ENCODE measurements at places on chromosomes 11 and 22.

- no peak for DNase-seq
Measured at GRCh38 chr11:79438631-79439409, 2.0 kb downstream of the TENM4 start.

GRCh38 chr22:48895336-48895735 lies 932.3 kb downstream of the BRD1 start:
- DNase-seq = no peak

DNA sequence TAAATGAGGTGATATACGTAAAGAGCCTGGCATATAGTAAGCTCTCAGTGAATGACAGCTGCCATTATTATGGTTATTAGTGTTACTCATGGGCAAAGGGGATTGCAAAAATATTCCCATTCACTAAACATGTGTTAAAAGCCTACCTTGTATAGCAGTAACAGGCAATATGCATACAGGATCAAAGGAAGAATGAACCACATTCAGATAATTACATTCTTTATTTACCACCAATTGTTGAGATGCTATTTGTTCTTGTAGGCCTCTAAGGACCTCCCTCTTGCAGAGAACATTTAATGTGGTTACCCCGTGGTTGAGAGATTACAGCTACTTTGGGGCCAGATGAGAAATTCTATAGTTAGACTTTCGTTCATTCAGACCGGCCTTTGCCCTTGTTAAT lies 82.7 kb upstream of the DRD2 start:
- no peak for DNase-seq

GRCh38 chr11:103716363-103716762 lies 320.1 kb upstream of the DDI1 start:
- DNase-seq = no peak

DNA sequence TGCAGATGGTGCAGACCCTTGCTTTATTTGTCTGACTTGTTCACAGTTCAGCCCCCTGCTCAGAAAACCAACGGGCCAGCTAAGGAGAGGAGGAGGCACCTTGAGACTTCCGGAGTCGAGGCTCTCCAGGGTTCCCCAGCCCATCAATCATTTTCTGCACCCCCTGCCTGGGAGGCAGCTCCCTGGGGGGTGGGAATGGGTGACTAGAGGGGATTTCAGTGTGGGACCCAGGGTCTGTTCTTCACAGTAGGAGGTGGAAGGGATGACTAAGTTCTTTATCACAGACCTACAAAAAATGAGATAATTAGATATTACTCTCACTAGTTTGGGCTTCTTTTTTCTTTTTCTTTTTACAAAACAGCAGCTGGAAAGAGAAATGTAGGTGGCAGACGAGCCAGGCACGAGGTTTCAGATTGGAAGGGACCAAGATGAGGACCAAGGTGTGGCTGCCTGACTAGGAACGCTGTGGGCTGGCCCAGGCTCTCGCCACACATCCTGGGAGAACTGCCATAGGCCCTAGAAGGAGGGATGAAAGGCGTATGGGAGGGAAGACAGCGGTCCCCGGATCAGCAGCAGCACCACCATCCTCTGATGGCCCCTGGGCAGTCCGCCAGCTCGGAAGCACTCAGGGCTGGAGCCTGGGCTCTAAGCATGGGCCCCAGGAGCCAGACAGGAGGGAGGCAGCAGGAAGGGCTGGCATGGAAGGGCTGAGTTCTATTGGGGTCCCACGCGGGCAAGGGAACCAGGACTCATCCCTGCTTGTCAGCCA lies 14.2 kb downstream of the TXN2 start:
- peak; percentile 54 for DNase-seq

- no peak for DNase-seq
Measured at GRCh38 chr11:120180551-120181232, 30.1 kb upstream of the OAF start.

DNA sequence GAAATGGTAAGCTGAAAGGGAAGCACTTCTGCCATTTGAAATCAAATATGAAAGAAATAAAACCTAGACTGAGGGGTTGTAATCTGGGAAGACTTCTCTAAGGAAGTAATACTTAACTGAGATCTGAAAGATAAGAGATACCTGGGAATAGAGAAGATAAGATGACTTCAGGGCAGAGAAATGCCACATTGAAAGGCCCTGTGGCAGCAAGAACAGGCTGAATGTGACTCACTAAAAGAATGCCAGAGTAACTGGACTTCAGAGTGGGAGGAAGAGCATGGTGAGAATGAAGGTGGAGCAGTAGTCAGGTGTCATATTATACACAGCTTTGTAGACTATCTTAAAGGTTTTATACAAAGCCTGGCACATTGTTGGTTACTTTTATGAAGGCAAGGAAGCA lies 17.6 kb downstream of the CALCA start:
- no peak for DNase-seq

- no peak for DNase-seq
Measured at GRCh38 chr11:79852176-79852575, 411.3 kb upstream of the TENM4 start.

DNA sequence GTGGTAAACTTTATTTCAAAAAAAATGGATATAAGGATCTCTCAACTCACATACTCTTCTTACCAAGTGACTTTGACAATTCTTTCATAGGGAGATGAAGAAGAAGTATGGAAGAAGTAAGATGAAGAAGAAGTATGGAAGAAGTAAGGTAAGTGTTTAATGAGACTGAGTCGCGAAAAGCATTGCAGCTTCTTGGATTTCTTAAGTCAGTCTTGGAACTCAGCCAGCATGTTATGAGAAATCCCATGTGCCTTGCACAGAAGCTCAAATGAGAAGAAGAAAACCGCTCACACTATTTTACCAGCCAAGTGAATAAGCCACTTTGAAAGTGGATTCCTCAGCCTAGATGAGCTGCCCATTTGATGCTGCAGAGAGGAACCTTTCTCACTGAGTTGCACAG lies 332.0 kb upstream of the CCDC179 start:
- DNase-seq = no peak

DNA sequence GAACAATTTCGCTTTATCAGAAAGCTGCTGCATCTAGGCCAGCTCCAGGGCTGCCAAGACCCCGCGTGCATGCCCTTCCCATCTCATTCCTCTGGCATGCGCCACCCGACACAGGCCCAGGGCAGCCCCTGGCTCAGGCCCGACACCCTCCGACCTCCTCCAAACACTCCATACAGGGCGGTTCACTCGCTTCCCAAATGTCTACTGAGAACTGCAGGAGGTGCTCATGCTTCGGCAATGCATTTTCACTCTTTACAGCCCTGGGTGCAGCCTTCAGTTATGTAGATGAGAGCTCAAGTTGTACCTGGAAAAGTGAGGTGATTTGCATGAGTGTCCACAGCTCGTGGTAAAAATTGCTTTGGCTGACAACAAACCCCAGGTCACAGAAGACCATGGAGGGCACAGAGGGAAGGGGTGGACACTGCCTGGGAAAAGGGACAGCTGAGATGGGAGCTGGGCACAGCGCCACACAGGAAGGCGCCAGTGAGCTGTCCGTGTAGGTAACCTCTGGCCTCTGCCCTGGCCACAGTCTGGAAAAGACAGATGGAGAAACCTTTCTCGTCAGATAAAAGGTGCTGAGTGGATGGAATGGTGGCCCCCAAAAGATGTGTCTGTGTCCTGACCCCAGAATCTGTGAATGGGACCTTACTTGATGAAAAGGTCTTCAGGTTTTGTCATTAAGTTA lies 1351.9 kb downstream of the BRD1 start:
- no peak for DNase-seq

- DNase-seq = no peak
Measured at GRCh38 chr11:17601256-17601671, 54.2 kb downstream of the OTOG start.

DNA sequence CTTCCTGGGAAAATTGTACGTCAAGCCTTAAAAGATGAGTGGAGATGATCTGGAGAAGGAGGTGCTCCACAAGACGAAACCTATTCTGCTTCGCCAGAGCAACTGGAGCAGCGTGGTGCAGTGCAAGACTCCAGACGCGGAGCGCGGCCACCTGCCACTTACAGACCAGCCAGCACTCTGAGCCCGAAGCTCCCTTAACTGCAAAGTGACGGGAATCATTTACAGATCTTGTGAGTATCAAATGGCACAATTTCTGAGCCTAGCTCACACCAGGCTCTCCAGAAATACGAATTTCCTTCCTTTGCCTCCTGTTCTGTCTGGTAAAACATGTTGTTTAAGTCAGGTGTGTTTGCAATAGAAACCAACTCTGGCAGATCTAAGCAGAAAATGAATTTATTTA lies 369.3 kb downstream of the CADM1 start:
- DNase-seq = no peak

DNA sequence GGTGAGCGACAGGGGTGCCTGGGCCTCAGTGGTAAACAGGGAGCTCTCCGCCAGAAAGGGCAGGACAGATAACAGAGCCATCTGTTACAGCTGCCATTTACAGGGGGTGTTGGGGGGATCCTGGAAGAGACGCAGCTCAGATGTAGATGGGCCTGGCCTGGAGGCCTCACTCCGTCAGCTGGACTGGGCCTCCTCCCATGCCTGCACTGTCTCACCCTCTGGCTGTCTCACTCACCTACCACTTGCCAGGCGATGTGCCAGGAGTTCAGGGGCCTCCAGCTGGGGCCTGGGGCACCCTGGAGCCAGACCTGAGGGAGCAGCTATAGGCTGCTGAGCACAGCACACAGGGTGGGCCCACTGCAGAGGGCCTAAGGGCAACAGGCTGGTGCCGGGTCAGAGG lies 16.3 kb upstream of the SUSD2 start:
- DNase-seq = no peak

GRCh38 chr11:61091373-61092279 lies 10.7 kb upstream of the CD5 start:
- no peak for DNase-seq

DNA sequence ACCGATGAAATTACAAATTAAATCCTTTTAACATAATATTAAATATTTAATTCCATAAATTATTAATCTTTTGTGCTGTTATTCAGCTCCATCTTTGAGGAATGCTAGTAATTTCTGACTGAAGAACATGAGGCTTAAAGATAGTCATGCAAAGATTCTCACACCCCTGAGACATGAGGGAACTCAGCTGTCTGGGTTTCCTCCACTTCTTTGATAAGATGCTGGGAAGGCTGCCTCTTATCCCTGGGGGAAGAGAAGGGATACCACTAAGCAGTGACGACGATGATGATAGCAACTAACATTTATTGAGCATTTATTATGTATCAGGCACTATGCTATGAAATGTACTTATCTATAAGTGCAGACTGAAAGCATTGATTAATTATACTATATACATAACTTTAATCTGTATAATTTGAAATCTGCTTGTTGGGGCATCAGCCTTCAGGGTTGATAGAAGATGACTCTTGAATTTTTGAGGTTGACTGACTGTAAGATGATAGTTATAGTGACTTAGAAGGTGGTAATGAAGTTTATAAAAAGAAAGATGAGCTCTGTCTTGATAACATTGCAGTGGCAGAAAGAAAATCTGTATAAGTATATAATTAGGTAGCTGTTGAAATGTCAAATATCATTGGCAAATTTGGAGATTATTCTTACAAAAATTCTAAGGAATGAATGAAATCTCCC lies 78.4 kb downstream of the SIK2 start:
- DNase-seq = no peak

DNA sequence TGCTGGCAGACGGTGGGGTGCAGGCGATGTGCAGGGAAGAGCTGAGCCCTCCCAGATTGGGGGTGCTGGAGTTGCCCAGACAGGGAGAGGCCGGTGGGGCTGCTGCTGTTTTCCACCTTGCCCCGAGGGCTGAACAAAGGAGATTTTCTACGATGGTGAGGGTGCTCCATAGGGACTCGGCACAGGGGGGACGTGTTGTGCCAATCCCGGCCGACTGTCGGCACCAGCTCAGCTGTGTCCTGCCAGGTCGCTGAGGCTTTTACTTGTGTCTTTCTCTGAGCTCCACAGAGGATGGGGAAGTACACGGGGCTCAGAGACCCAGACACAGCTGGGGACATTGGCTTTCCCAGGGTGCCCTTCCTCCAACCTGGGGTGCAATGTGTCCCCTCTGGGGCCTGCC lies 816.8 kb downstream of the BRD1 start:
- no peak for DNase-seq

Data from T1000 (cell line).